ENCODE measurements at places on chromosomes 5 and 9. TPM values are rescaled to one million over a fixed set of nuclear protein-coding genes. Genes with fewer than 3 reads are reported as not detected.
A peak's percentile ranks its signal among the peaks of the same experiment; 100 is the strongest.

GRCh38 chr5:163260961-163261360 is 176.4 kb upstream of the CCNG1 start:
- H3K36me3 ChIP-seq, result no peaks in the 10 kb centered on the region
- no peak overlapping the region for H3K4me3 ChIP-seq
- no peak overlapping the region for H3K27ac ChIP-seq
- no peak for DNase-seq
- H3K4me1 ChIP-seq, result no peaks in the 10 kb centered on the region

DNA sequence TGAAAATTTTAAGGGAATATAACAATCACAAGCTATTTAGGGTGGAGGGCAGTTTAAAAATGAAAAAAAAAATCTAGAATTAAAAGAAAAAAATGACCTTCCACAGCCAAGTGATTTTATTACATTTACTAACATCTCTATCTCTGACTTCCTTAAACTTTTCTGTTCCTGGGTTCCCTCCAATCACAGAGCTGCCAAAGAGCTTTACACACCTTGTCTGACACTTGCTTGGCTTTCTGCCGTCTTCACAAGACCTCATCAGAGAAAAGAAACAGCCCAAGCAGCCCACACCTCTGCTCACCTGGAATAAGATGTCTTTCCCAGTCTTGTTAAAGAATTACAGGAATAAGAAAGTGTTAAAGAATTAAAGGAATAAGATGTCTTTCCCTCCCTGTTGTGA is 38.9 kb downstream of the PSMB7 start:
- H3K27me3 ChIP-seq, result no peaks in the 10 kb centered on the region
- no peaks in the 10 kb centered on the region for H3K4me1 ChIP-seq
- H3K4me3 ChIP-seq, result no peak overlapping the region
- no peak overlapping the region for H3K27ac ChIP-seq
- no peaks in the 10 kb centered on the region for H3K36me3 ChIP-seq

- H3K4me3 ChIP-seq, result no peak overlapping the region
- peak overlapping the region; percentile 27 for H3K27ac ChIP-seq
- DNase-seq, result no peak
- H3K36me3 ChIP-seq, result no peaks in the 10 kb centered on the region
Observed at GRCh38 chr5:141941307-141941706, 16.7 kb downstream of the PCDH12 start.

GRCh38 chr5:103122242-103122641 is 2.1 kb downstream of the PPIP5K2 start:
- H3K4me1 ChIP-seq, result peaks cover 9% of the 10 kb centered on the region
- DNase-seq, result no peak
- no peak overlapping the region for H3K27ac ChIP-seq
- no peaks in the 10 kb centered on the region for H3K27me3 ChIP-seq
- H3K36me3 ChIP-seq, result no peaks in the 10 kb centered on the region

The GRIN3A gene
- total RNA-seq, result not detected

DNA sequence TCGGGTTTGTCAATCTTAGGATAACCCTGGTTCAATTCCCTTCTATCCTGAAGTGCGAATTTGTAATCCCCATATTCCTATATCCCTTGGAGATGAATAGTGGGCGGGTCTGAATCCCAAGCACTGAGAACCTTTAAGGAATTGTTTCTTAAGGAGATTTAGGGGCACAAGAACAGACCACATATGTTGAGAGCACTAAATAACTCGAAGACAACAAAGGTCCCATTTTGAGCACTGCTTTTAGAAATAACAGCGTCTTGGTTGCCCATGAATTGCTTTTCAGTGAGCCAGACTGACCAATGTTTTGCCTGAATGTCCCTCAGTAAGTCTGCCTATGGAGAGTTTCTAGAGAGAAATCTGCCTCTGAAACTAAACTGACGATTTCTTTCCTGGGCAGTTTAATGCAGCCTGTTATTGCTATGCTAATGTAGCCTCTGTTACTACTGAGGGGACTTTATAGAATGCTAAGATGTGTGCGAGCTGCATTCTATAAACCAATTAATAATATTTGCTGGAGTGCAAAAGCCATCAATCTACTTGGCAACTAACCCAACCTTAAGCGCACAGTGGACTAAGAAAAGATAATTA is 445.0 kb upstream of the DMAC1 start:
- H3K36me3 ChIP-seq, result no peaks in the 10 kb centered on the region
- H3K27ac ChIP-seq, result no peak overlapping the region
- no peaks in the 10 kb centered on the region for H3K4me1 ChIP-seq
- DNase-seq, result no peak
- no peaks in the 10 kb centered on the region for H3K27me3 ChIP-seq

All from uterus (tissue), 4 donors.